ENCODE measurements at places on chromosomes 5 and 9.

GRCh38 chr5:96627792-96628398, 34.3 kb upstream of the CAST start:
- DNase-seq, result no peak

DNA sequence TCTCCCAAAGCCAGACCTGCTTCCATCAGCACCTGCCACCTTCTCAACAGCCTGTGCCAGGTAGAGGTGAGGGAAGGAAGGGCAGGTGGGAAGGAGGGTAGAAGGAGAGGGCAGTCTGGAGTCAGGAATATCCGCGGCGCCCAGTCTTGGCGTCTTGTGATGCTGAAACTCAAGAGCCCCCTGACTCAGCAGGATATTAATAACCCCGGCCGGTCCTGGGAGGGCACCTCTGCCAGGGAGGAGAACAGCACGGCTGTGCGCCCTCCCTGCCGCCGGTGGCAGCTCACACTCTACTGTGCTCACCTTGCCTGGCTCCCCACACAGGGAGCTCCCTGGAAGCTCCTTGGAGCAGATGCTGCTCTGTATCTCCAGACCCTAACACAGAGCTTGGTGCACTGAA, 11.6 kb upstream of the NTNG2 start:
- no peak for DNase-seq

- no peak for DNase-seq
Measured at GRCh38 chr9:134329886-134330285, 3.6 kb downstream of the RXRA start.

DNA sequence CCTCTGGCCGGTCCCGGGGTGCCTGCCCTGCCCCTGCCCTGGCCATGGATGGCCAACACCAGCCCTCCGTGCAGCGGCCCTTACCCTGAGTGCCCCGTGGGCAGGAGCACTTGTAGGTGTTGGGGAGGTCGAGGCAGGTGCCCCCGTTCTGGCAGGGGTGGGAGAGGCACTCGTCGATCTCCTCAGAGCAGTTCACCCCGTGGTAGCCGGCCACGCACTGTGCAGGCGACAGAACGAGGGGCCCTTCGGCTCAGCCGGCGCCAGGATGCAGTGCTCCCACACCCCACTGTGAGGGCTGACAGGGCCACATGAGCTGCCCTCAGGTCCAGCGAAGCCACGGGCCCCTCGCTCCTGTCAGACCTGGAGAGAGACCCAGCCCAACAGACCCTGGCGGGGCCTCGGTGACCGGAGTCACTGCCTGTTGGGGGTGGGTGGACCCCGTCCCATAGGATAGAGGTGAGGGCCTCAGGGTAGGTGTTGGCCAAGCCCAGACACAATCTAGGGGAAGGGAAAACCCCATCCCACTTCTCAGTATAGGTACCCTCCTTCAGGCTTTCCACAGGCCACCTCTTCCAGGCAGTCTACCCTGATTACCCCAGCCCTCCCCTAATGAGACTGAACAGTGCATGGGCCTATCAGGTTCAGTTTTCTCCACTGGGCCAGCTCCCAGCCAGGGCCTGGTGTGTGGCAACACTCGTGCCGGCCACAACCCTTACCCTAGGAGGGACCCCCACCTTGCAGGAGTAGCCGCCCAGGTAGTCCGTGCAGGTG, 24.6 kb upstream of the SEC16A start:
- no peak for DNase-seq

DNA sequence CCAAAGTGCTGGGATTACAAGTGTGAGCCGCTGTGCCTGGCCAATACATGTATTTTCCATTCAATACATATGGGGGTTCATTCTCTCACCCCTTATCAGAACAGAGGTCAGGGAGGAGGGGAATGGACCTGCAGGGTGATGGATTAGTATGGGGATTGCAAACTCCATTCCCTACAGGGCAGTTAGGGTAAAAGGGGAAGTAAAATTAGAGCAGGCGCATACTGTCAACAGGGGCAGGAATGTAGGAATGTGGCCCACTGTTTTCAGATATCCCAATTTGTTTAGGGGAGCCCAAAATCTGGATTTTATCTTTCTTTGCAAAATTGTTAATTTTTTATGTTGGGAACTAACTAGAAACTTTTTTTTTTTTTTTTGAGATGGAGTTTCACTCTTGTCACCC, 46.4 kb upstream of the SLC44A1 start:
- DNase-seq, result no peak

All from stimulated activated CD8-positive, alpha-beta memory T cell treated with anti-CD3 and anti-CD28 coated beads, Interleukin-4, amount 100 ng/mL, for 1 hour (primary cell).